Omental fat pad (tissue), 4 donors: ENCODE measurements at places on chromosomes 2 and 18. TPM values are rescaled to one million over a fixed set of nuclear protein-coding genes. Genes with fewer than 3 reads are reported as not detected.

GRCh38 chr2:5982193-5982902 is 290.2 kb downstream of the SOX11 start:
- DNase-seq: no peak

The ANKRD30B gene
- total RNA-seq: 0.37 TPM

DNA sequence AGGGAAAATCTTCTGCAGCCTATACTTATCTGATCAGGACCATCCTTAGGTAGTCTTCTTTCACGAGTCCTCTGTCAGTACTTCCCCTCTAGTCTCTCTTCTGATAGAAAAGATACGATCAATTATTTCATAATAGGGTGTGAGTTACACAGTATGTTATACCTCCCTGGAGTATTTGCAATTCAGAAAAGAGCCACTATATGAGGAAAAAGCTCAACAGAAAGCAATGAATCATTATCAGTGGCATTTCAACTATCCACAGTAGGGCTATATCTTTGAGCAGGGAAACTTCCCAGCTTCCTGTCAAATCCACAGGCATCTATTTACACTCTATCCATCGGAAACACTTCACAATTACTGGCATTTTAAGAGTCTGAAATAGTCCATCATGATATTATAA is 105.3 kb upstream of the ACVR2A start:
- DNase-seq: no peak

- no peak for DNase-seq
These were observed 2.7 kb downstream of the SEMA4C start for GRCh38 chr2:96866986-96867755.

GRCh38 chr2:227717687-227718567 is at the start of gene SLC19A3:
SLC19A3 (minus strand) TSS chr2:227718028; CDS start chr2:227702318, 15,710 bp downstream.
- peak; percentile 91 for DNase-seq

- no peak for DNase-seq
These were observed 274.8 kb upstream of the SLC39A10 start for GRCh38 chr2:195382186-195382585.

The GKN1 gene
- not detected for total RNA-seq
